ENCODE measurements at places on chromosomes 11 and 22. TPM values are rescaled to one million over a fixed set of nuclear protein-coding genes. Genes with fewer than 3 reads are reported as not detected.

DNA sequence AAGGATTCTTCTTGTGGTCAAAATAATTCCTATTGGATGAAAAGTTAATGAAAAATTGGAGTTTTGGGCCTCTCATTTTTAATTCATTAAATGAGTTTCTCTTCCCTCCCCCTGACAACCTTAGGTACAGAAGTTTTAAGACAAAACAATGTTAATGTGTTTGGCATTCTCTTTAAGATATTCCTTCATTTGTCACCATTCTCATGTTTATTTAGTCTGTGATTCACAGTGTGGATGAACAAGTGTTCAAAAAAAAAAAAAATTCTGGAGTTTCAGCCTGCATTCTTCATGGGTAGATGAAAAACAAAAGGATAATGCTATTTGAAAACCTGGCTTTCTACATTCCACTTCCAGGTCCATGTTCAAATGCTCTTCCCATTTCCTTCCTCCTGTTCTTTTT, 172.6 kb upstream of the LUZP2 start:
- no peak for DNase-seq

DNA sequence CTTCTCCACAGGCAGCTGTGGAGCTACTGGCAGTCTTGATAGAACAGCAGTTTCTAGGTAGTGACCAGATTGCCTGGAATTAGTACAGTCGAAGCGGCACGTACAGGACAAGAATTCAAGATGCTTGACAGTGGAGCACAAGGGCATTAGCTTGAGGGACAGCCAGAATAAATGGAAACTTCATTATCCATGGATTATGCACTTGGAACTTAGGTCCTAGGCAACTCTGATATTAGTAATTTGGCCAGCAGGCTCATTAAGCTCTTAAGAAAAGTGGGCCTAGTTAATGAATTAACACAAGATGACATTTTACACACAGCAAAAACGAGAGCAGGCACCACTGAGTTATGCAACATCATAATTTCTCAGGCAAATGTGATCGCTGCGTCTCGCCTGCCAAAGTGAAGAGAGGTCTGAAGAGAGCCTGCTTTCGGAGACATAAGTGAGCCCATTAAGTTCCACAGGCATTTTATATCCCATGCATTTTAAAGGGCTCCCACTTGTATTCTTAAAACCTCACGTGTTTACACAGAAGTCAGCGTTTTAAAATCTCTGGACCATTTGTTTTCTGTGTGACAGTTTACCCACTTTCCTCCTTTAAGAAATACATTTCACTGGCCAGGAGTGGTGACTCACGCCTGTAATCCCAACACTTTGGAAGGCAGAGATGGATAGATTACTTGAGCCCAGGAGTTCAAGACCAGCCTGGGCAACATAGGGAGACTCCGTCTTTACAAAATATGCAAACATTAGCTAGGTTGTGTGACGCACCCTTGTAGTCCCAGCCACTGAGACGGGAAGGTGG, 66.2 kb downstream of the COMMD9 start:
- DNase-seq: no peak

- no peak for DNase-seq
These were observed 5.0 kb downstream of the ASCL2 start for GRCh38 chr11:2265396-2265795.

- DNase-seq: no peak
These were observed 1.2 kb upstream of the CABP2 start for GRCh38 chr11:67524480-67524808.

Gene GANAB
- 295 TPM for total RNA-seq

Gene PSMA1
- 152 TPM for total RNA-seq

Gene DEFB131B
- total RNA-seq: not detected

Gene LRRC4C
- not detected for total RNA-seq

Gene NXPE2
- not detected for total RNA-seq
